ENCODE measurements at places on chromosomes 5 and 9.

- no peak for DNase-seq
Measured at GRCh38 chr5:109671136-109671535, 18.6 kb upstream of the MAN2A1 start.

DNA sequence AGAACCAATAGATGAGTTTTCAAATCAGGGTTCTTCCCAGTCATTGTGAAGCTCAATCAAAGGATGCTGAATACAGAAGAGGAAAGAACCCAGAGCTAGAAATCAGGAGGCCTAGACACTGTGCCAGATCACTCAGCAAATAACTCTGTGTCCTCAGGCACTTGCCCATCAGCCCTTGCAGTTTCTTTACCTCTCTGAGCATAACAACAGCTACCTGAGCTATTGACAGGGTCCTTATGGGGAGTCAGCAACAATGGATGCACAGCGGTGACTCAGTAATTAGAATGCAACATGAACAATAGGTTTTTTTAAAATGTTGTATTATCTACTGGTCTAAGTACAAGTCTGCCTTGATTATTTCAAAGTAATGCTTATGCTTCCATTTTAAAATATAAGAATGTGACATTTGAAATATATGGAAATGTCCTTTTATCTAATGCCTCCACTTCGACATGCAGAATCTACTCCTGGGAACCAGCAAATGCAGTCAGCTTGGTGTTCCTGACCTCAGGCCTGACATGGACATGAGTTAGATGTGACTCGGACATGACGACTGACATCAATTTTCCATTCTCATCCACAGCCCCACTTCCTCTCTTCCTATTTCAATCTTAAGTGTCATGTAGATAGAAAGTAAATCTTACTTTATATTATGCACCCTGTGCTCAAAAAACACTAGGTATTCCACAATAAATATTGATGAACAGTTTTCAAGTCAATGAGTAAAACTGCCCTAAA lies 155.0 kb downstream of the TLE1 start:
- no peak for DNase-seq

DNA sequence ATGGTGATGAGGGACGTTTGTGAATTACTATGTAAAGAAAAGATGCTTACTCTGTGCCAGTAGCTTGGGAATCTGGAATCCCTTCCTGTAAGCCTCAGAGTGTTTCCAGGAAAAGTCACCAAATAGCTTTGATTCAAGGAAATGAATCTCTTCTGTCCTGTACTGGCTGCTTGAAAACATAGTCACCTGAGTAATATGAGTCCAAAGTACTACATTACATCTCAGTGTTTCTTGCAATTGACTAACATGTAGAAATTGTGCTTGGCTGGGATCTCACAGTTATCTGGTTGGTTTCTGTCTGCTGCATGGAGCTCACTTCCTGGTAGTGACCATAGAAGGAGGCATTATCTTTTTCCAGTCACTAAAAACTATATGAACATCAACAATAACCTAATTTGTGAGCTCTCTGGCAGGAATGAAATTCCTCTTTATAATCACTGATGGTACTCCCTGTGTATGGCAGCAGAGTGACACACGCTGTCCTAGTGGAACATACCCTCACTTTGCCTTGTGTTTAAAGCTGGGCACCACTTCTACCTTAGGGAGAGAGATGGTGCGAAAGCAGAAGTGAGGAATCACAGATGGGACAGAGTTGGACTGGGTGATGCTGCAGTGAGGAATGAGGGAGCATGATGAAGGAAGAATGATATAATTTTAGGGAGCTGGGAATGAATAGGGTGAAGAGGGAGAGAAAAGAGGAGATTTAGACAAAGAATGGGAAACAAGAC lies 568.5 kb downstream of the RAB3C start:
- no peak for DNase-seq

GRCh38 chr5:89850513-89850865 lies 559.1 kb downstream of the CETN3 start:
- DNase-seq, result no peak

GRCh38 chr9:101443364-101443771 lies 7.8 kb upstream of the ALDOB start:
- no peak for DNase-seq

DNA sequence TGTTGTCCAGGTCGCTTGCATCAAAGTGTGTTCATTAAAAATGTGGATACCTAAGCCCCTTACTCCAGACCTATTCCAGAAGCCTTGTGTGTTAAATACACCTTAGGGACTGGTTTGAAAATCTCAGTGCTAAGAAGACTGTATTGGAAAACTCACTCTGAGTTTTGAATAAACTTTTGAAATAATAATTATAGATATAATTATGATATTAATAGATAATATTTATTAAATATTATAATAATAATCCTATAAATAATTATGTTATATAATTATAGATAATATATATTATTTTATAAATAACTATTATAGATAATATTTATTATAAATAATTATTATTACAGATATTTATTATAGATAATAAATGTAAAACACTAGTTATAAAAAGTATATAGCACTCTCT lies 165.3 kb downstream of the ARRDC3 start:
- DNase-seq, result no peak

DNA sequence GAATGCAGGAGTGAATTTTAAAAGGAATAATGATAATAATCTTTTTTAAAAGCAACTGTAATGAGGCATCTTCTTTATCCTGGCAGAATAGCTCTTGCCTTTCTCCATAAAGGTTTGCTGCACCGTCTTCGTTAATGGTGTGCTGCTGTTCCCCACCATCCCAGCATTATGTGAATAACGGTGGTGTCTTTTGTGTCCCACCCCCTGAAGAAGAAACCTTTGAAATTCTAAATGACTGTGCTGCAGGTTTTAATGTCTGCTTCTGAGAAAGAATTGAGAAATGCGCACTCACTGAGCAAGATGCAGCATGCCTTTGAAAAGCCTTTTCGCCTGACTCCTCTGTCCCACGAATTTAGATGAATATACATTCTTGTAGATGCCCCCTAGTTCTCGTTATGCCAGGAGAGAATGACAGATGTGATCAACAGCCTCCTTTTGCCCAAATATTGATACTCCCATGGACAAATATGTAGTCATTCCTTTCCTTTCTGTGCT lies 246.1 kb upstream of the ZNF462 start:
- no peak for DNase-seq

DNA sequence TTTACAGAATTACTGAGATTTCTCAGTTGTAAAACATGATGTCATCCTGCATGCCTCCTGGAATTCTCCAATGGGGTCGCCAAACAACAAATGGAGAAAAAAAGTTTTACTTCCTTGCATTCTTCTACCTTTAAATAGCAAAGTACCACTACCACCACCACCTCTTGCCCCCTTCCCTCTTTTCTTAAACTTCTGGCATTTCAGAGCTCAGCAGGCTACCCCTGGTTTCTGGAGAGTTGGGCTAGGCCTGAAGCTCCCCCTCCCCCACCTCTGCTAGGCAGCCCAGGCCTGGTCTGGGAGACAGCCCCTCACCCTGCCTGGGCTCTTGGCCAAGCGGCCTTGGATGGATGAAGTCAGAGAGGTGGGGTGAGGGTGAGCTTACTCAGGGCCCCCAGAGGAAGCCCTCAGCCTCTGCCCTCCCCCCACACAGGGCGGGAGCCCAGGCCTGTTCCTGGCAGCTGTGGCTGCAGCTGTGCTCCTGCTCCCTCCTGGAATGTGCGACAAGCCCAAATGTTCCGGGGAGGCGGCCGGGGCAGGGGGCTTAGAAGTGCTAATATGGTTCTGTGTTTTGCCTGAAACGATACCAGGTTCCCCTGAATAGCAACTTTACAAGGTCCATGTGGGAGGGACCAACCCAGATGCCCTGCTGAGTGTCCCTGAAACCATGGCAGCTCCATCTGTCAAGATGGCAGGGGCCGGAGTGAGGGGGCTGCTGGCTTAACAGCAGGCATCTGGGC lies 6.0 kb upstream of the CCIN start:
- DNase-seq, result no peak

DNA sequence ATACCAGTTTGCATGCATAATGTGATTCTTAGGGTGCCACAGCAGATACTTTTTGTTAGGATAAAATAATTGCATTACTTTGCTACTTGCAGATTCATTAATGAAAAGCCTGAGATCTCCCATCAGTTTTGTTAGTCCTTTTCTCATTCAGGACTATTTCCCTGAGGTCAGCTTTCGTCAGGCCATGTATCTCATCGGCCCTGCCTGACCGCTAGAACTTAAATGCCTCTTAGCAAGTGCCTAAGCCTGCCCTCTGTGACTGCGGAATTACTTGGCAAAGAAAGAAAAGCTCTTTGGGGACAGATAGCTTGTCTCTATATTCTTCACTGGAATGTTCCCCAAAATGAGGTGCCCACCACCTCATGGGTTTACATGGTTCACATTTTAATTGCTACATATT lies 147.8 kb downstream of the KCTD16 start:
- DNase-seq, result no peak

GRCh38 chr5:72955768-72956323 lies at the start of gene FCHO2:
TSS of gene FCHO2 (plus strand) at chr5:72956041. CDS start at chr5:72956097, 56 bp downstream.
- DNase-seq, result peak; percentile 94

GRCh38 chr9:93126825-93127368 lies 7.2 kb downstream of the NINJ1 start:
- no peak for DNase-seq

- DNase-seq, result no peak
Measured at GRCh38 chr5:96243203-96243602, 189.8 kb downstream of the PCSK1 start.

GRCh38 chr9:123924727-123925126 lies 5.2 kb downstream of the DENND1A start:
- no peak for DNase-seq

DNA sequence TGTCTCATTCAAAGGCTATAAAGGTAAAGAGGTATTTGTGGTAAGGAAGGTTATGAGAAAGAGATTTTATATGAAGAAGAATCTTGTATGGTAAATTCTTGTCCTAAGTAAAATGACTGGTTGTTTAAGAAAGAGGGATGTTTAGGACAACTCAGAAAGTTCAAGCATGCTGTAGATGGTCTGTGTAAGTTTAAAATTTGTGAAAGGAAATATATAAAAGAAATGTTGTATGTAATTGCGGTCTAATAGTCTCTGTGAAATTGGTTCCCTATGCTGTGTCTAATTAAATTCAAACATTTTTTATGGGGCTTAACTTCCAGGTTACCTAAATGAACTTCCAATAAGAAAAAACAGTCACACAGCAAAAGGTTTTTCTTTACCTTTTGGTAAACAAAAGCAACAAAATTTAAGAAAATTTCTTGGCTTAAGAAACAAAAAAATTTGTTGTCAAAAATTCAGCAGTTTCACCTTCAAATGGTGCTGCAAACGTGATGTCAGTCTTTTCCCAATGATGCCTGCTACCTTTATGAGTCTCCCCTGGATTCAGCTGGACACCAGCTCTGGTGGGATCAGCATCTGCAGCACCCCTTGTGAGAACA lies 83.0 kb upstream of the FCN1 start:
- no peak for DNase-seq

- DNase-seq, result no peak
Measured at GRCh38 chr5:136032564-136032963, 3.8 kb downstream of the TGFBI start.

GRCh38 chr5:147674411-147674810 lies 108.1 kb downstream of the JAKMIP2 start:
- no peak for DNase-seq

GRCh38 chr9:69379270-69379982 lies 54.4 kb downstream of the ENTREP1 start:
- DNase-seq, result no peak

DNA sequence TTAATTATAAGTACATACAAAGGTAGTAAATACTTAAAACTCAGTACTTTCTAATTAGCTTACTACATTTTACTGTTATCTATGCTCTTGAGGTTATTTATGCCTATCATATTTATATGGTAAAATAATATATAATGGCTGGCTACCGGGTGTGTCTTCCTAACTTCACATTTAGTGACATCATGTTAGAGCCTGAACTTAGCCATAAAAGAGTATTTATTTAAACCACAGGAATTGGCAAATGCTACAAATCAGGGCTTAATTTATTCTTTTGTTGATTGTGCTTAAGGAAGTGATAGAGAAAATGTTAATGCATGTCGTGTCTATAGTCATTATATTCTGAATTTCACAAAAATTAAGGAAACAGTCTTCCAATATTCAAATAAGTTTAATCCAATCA lies 73.1 kb downstream of the NDUFAF2 start:
- no peak for DNase-seq

GRCh38 chr9:108854094-108854493 lies 1.7 kb downstream of the ACTL7B start:
- no peak for DNase-seq

GRCh38 chr5:160061770-160062169 lies 52.8 kb downstream of the TTC1 start:
- no peak for DNase-seq

DNA sequence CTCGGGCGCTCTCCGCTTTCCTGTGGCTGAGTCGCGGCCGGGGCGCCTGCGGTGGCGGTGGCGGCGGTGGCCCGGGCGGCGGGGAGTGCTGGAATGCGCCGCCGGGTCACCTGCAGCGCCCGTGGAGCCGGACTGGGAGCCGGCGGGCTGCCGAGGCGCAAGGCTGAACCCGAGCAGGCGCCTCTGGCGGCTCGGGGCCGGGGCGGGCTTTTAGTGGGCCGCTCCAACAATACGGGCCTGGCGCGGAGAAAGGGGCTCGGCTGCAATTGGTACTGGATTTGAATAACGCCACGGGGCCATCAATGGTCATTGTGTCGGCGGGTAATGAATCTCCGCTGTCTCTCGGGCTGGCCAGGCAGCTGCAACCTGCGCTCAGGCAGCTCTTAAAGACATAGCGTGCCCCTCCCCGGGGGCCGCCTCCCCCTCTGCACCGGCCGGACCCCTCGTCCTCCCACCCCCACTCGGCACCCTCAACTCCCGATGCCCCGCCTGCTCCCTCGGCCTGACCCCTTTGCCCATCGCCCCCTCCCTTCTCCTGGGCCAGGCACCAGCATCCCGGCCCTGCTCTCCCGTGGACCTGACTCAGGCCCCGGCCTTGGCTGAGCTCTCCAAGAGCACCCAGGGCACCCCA lies 22.1 kb downstream of the URM1 start:
- no peak for DNase-seq

DNA sequence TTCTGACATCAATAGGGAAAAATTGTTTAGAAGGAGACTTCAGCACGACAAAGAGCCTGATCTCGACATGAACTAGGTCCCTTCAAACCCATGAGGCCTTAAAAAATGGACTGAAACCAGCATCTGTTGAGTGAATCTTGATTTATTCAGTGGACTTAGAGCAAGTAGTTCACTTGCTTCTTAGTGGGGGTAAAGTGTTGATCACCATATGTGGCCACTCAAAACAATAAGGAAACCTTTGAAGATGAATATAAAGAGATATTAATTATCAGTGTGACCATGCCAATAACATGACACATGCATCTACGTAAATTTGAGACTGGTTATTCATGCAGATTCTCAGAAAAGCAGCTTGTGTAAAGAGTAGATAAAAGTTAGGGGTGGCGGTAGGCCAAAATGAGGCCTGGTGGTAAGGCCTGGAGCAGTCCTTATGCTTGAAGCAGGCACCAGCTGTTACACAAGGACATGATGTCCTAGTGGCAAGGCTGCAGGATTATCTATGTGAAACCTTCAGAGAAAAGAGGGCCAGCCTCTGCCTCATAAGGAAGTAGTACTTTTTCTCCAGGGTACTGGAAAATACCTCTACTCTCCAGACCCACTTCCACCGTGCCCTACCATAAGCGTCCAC lies 61.3 kb downstream of the S1PR3 start:
- DNase-seq, result no peak

- no peak for DNase-seq
Measured at GRCh38 chr9:93265301-93265971, 81.5 kb downstream of the WNK2 start.

- no peak for DNase-seq
Measured at GRCh38 chr9:23635276-23635675, 190.8 kb downstream of the ELAVL2 start.

GRCh38 chr5:168464214-168464613 lies 22.1 kb upstream of the RARS1 start:
- DNase-seq, result no peak

GRCh38 chr9:81680506-81680905 lies 8.8 kb downstream of the TLE1 start:
- no peak for DNase-seq

Data from stimulated activated CD4-positive, alpha-beta T cell treated with anti-CD3 and anti-CD28 coated beads, Interleukin-1b, Interleukin-23, amount 100 ng/mL, for 1 hour (primary cell).